Effector memory CD4-positive, alpha-beta T cell (primary cell): ENCODE measurements at places on chromosomes 1 and 21.
A peak's percentile ranks its signal among the peaks of the same experiment; 100 is the strongest.

- no peak for DNase-seq
Observed at GRCh38 chr1:22247527-22248245, 104.8 kb upstream of the WNT4 start.

DNA sequence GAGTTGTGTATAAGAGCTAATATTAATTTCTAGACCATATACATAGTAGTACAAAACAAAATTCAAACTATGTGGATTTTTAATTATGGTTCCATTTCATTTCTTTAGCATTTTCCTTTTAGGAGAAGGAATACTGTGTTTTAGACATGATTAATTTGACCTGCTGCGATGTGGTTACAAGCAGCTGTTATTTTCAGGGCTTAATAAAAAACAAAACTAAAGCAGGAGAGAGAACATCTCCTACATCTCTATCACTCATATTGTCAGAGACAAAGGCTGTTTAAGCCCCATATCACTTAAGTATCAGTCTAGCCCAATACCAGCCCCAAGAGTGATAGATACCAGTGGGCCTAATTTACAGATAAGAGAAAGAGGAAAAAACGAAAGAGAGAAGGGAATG is 47.6 kb downstream of the ILDR2 start:
- DNase-seq: no peak

GRCh38 chr1:183411091-183411490 is 7.1 kb downstream of the NMNAT2 start:
- DNase-seq: no peak

DNA sequence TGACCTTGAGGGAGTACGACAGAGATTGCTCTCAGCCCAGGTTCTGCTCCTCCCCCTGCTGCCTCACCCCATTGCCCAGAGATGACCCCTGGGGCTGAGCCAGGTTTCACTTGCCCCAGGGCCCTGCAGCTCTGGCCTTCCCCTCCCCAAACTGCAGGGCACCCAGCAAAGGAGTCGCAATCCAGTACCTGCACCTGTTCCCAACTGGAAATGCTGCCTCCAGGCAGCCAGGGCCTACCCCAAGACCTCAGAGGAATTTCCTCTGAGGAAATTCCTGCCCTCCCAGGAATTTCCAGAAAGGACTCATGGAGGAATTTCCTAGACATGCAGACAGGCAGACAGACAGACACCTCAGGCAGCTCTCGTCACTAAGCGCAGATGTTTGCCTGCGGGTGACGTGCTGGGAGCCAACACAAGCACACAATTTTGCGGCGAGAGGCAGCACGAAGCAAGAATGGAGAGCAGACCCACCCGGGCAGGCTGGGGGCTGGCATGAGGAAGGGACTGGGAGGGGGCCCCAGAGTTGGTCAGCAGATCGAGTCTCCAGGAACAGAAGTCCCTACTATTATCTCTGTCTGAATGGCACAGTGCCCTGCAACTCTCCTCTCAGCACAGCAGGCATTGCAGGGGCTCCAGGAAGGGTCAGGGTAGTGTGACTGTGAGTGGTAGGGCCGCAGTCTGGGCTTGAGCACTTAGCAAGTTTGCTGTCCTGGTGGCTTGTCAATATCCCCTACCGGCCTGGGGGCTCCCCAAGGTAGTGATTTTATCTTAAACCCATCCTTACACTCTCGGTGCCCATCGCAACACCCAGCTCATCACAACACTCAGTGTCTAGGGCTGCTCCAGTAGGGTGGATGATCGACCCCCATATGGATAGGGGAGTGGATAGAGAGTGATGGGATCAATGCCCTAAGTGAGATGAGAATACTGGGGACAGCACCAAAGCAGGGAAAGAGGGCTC is 2.9 kb upstream of the EFNA1 start:
- DNase-seq: no peak

- DNase-seq: no peak
Observed at GRCh38 chr1:234515411-234515810, 36.4 kb upstream of the TARBP1 start.

GRCh38 chr1:239718571-239718970 is 332.2 kb downstream of the CHRM3 start:
- no peak for DNase-seq

DNA sequence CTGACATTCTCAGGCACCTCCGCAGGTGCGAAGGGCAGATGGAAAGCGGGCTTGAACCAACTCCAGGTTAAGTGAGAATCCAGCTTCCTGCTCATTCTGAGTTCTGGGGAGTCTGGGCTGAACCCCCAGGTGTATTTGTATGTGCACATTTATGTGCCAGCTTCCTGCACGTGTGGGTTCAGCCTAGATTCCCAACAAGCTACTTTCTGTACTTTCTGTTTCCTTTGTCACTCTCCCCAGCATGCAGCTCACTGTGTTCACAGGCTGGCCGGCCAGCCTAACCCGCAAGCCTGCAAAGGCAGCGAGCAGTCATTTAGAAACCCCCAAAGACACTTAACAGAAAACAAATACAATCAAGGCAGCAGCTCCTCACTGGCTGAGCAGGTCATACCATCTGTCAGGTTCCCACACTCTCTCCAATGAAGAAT is 1.3 kb upstream of the IL19 start:
- DNase-seq: peak; percentile 23

DNA sequence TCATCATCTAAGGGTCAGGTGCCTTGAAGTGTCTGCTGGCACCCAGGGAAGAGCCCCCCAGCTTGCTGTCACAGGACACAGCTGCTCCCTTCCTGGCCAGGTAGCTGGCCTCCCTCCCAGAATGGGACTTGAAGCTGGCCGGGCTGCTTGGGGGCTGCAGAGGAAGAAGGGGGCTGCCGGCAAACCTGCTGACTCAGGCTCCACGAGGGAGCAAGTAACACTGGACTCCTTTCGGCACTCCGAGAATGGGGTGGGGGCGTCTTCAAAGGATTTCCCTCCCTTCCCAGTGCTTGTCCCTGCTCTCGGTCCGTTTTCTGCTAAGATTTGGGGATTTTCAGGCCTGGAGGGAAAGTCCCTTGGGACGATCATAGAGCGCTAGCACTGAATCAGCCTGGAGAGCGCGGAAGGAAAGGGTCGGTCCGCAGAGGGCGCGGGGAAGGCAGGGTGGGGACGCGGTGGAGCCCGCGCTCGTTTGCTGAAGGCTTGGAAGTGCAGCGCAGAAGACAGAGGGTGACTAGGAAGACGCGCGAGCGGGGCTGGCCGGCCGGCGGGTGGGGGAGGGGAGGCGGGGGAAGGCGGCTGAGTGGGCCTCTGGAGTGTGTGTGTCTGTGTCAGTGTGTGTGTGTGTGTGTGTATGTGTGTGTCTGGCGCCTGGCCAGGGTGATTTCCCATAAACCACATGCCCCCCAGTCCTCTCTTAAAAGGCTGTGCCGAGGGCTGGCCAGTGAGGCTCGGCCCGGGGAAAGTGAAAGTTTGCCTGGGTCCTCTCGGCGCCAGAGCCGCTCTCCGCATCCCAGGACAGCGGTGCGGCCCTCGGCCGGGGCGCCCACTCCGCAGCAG is at the start of gene CSF1:
TSS of gene CSF1 (plus strand) at position 727 of the 840 bp plus-strand sequence. CDS start 175 bp downstream, outside the sequence.
- DNase-seq: peak; percentile 49

GRCh38 chr1:42317308-42317707 is 17.7 kb downstream of the FOXJ3 start:
- DNase-seq: no peak

DNA sequence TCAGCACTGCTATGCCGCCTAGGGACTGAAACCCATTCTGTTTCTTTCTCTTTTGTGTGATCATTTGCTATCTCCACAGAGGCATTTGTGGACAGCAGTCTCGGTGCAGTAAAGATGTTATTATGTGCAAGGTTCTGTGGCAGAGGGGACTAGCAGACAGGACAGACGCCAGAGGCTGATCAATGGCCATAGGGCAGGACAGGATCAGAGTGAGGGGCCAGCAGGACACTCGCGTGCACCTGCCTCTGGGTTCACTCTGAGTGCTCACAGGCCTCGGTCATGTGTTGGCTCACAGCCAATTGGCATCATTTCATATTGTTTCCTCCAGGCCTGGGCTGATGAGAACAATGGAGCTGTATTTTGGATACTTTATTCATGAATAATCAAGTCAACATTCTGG is 212.6 kb downstream of the TGFB2 start:
- no peak for DNase-seq

GRCh38 chr1:157803851-157804250 is 16.1 kb downstream of the FCRL1 start:
- DNase-seq: no peak

DNA sequence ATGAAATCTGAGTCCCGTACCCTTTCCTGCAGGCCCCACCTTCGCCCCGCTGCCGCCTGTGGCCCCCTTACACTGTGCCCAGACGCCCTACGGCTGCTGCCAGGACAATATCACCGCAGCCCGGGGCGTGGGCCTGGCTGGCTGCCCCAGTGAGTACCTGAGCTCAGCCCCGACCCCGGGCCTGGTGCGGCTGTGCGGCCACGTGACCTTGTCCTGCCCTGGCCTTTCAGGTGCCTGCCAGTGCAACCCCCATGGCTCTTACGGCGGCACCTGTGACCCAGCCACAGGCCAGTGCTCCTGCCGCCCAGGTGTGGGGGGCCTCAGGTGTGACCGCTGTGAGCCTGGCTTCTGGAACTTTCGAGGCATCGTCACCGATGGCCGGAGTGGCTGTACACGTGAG is 25.2 kb downstream of the AGRN start:
- no peak for DNase-seq

DNA sequence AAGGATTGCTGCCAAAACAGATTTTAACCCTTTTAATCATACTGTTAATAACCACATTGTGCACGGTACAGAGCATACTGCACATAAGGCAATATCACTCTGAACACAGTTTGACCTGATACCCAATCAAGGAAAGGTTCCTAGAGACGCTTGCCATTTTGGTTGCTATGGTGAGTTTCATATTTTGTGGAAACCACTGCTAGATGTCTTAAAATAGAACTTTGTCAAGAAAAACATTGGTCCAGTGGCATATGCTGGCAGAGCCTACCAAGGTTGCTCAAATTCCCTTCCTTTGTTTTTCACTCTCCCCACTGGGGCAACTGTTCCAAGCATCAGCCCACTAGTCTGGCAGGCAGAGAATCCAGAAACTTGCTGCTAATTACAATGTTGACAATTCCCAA is 114.8 kb upstream of the DPYD start:
- DNase-seq: no peak

DNA sequence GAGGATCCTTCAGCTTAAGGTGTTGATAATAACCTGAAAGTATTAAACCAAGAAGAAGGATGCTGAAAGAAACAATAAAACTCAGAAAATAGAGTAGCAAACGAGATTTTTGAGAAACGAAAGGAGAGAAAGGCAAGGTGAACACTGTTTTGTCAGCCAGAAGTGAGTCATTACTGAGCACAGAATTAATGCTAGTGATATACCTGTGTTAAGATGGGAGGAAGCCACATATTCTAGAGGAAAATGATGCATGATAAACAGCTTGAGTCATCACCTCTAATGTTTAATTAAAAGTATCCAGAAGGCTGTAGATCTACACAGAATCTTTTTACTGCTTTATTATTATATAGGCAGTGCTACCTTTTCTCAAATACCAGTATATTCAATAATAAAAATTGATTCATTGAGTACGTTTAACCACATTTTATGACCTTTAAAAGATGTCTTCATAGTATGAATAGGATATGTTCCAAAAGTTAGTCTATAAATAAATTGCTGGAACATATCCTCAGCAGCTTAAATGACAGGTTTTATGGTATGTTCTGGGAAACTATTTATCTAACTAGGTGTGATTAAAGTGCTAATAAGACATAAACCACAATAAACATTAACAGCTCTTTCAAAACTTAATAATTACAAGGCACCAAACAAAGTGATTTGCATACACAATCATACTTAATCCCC is 10.3 kb downstream of the SH3GLB1 start:
- no peak for DNase-seq

DNA sequence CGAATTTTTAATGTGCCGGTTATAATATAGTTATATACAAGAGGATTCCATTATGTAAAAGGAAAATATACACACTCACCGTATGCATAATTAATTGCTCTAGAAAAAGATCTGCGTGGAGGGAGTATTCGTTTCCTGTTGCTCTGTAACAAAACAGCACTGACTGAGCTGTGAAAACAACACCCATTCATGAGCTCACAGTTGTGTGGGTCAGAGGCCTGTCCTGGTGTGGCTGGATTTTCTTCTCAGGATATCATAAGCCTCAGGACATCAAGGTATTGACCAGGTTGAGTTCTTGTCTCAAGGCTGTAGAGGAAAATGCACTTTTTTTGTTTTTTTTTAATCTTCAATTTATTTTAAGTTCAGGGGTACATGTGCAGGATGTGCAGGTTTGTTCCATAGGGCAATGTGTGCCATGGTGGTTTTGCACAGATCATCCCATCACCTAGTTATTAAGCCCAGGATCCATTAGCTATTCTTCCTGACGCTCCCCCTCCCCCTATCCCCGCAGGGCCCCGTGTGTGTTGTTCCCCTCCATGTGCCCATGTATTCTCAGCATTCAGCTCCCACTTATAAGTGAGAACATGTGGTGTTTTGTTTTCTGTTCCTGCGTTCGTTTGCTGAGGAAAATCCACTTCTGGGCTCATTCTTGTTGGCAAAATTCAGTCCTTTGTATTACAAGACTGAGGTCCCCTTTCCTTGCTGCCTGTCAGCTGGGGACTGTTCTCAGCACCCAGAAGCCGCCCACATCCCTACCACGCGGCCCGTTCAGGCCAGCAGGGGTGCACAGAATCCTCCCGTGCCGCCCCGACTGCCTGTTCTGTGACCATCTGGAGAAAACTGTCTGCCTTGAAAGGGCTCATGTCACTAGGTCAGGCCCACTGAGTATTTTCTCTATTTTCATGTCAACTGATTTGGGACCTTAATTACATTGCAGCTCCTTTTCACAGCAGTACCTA is 87.4 kb upstream of the ERRFI1 start:
- DNase-seq: no peak

- no peak for DNase-seq
Observed at GRCh38 chr1:228013131-228013934, 6.5 kb downstream of the WNT3A start.

- DNase-seq: no peak
Observed at GRCh38 chr1:25556791-25557476, 13.5 kb downstream of the LDLRAP1 start.

GRCh38 chr1:57536749-57537423 is 113.0 kb upstream of the DAB1 start:
- DNase-seq: no peak

- DNase-seq: no peak
Observed at GRCh38 chr1:196598942-196599748, 9.1 kb downstream of the KCNT2 start.
